CD4-positive, alpha-beta T cell treated with Interleukin-15 for 1 hour (primary cell): ENCODE measurements at places on chromosomes 3 and 15.
A peak's percentile ranks its signal among the peaks of the same experiment; 100 is the strongest.

GRCh38 chr15:58604455-58604923, 145.0 kb downstream of the ADAM10 start:
- DNase-seq, result no peak

DNA sequence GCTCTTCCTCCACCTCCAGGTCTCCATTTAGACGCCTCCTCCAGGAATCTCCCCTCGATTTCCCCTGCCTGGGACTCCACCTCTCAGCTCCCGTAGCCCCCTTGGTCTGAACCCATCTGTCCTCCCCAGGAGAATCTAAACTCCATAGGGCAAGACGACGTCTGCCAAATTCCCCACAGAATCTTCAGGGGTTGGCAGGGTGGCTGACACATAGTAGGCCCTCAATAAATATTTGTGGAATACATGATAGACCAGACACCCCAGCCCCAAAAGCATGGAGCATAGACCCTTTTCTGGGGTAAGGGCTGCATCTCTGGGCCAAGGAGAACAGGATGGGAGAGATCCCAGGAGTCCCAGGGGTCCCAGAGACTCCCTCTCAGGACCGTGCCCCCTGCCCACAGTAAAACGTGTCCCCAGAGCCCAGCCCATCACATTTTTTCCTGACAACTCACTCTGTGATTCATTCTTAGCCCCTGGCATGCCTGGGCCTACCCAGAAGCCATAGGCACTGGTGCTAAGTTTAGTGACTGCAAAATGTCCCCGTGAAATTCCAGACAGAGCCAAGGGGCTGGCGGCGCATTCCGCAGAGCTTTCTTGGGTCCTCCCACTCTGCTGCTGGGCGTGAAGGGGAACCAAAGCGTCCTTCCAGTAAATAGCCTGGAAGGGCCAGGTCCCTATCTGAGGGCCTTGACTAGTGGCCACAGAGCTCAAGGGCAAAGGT, 78.0 kb upstream of the SLC6A6 start:
- DNase-seq, result no peak

GRCh38 chr3:8366219-8366810, 135.3 kb upstream of the LMCD1 start:
- no peak for DNase-seq

DNA sequence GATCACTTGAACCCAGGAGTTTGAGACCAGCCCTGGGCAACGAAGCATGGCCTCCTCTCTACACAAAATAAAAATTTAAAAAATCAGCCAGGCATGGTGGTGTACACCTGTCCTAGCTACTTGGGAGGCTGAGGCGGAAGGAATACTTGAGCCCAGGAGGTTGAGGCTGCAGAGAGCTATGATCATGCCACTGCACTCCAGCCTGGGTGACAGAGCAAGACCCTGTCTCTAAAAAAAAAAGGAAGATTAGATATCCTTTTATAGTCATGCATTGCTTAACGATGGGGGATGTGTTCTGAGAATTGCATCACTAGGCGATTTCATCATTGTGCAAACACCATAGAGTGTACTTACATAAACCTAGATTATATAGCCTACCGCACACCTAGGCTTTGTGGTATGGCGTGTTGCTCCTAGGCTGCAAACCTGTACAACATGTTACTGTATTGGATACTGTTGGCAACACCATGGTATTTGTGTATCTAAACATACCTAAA, 12.6 kb downstream of the ALAS1 start:
- peak; percentile 29 for DNase-seq

DNA sequence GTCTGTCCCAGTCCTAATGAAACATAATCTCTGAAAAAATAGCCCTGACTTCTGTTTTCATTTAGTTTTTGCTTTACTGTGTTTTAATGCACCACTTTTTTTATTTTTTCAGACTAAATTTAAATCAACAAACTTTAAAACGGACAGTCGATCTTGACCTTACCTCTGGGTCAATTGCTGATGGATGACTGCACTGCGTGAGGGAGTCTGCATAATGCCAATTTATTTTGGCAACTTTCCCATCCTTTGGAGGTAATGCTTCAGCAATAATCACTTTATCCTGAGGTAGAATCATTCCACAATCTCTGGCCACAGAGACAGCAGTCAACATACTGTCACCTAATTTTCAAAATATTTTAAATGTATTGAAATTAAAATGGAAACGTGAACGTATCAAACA, 32.5 kb upstream of the GP5 start:
- no peak for DNase-seq

GRCh38 chr15:78399091-78399490, 38.9 kb upstream of the IREB2 start:
- no peak for DNase-seq
